ENCODE measurements at places on chromosomes 3 and 15.

- DNase-seq: no peak
Observed at GRCh38 chr3:55455915-55456314, 31.2 kb downstream of the WNT5A start.

DNA sequence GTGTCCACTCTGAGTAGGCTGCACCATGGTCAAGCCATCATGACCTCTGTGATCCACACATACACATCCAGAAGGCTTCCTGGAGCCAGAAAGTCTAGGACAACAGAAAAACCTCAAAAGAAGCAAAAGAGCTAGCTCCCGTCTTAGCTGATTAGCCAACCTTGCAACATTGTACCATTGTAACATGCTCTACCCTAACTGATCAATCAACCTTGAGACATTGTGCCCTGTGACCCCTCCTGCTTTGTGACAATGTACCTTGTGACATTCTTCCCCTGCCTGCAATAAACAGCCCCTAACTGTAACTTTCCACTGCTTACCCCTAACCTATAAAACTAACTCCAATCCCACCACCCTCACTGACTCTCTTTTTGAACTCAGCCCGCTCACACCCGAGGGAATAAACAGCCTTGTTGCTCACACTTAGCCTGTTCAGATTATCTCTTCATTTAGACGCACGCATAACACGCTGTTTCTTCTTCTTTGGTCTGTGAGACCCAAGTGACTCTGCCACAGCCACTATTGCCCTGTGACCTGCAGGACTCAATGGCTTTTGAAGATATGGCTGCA, 1104.6 kb downstream of the OTOL1 start:
- no peak for DNase-seq

DNA sequence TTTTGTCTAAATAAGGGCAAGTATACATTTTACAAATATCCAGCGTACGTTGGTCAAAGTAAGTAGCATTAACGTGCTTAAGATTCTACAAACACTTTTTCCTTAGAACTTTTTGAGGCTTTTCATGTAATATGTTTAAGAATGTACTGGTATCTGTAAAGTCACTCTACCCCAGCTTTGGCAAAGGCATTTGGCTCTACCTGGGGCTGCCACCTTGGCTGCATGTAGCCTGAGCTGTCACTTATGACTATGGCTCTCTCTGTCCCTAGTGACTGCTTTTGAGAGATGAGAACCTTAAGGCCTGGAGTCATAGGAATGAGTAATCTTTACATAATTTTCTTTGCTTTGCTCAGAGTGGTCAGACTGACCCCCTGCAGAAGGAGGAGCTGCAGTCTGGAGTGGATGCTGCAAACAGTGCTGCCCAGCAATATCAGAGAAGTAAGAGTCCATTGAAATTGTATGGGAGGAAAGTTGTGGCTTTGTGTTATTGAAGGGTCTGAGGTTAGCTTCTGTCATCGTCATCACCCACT, 61.2 kb downstream of the IQGAP1 start:
- no peak for DNase-seq

- no peak for DNase-seq
Observed at GRCh38 chr3:194723846-194724618, 38.3 kb downstream of the FAM43A start.

DNA sequence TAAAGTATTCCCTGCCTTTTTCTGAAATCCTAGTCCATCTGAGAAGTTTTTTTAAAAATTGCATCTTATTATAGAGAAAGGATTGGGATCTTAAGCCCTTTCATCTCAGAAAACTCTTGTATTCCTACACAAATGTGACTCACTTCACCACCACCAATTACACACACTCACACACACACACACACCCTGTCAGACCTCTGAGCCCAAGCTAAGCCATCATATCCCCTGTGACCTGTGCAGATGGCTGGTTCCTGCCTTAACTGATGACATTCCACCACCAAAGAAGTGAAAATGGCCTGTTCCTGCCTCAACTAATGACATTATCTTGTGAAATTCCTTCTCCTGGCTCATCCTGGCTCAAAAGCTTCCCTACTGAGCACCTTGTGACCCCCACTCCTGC, 1181.9 kb downstream of the ROBO2 start:
- no peak for DNase-seq

DNA sequence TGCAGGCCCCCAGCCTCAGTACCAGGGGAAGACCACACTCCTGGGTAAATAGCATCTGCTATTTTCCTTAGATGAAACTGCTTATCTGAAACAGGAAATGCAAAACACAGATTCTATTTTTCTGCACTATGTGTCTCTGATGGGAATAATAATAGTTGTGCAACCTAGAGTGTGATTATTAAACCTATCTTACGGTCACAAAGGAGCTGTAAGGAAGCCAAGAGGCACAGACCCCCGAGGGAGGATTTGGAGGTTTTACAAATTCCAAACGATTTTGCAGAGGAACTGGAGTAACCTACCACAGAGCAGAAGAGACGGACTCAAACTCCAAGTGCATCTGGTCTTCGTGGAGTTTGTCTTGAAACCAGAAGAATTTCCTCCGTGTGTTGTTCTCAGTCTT, 14.1 kb upstream of the APOD start:
- DNase-seq: no peak

DNA sequence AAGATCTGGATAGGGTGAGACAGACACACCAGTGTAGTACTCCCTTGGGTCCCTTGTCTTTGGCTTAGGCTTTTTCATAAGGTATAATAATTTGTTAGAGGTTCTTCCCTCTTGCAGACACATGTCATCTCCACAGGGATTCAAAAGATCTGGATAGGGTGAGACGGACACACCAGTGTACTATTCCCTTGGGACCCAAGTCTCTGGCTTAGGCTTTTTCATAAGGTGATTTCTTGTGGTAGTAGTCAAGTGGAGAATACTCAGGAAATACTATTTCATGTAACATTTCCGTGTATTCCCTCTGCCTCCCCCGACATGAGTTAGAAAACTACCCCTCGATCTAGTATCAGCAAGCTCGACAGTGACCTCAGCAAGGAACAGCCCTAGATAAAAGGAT, 954 bp upstream of the MAPKBP1 start:
- no peak for DNase-seq

GRCh38 chr15:33964665-33965040, 3.6 kb upstream of the CHRM5 start:
- no peak for DNase-seq

GRCh38 chr3:119781330-119782198, at the start of gene NR1I2:
TSS of gene NR1I2 (plus strand) at chr3:119782101.
- no peak for DNase-seq

DNA sequence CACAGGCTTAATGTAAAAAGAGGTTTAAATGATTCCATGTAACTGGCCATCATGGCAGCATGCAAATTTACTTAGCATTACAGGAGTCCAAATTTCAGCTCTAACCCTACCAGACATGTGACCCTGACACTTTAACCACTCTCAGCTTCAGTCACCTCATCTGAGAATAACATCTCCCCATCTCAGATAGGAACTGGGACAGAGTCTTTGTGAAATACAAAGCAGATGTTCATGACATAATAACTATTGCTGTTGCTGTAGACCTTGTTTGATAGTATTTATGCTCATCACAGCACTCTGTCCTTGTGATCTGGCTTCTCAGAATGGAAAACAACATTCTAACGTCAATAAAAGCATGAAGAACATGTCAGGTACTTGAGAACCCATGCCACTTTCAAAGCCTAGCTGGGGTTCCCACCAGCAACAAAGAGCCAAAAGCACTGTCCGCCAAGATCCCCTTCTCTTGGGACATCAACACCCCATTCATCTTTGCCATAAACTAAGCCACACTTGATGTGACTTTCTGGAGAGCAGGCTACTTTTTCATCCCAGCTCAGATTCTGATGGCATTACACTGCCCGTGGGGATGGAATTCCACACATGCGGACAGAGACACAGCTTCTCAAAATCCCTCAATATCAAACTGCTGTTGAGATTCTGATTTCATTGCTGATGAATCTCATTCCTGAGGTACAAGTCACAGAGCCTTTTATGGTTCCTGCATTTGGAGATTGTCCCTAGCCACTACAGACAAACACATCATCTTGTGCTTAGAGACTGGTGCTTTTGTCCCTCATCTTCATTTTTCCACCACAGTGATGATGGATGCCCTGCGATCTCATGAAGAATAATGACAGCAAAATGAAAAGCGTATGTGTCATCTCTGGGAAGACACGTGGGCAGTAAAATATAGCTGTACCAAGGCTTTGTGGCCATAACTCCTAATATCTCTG, 202.7 kb downstream of the TNIK start:
- peak; percentile 45 for DNase-seq

- DNase-seq: no peak
Observed at GRCh38 chr3:132554437-132554836, 42.6 kb upstream of the ACKR4 start.

GRCh38 chr15:41594801-41595746, 36.1 kb downstream of the TYRO3 start:
- DNase-seq: no peak

DNA sequence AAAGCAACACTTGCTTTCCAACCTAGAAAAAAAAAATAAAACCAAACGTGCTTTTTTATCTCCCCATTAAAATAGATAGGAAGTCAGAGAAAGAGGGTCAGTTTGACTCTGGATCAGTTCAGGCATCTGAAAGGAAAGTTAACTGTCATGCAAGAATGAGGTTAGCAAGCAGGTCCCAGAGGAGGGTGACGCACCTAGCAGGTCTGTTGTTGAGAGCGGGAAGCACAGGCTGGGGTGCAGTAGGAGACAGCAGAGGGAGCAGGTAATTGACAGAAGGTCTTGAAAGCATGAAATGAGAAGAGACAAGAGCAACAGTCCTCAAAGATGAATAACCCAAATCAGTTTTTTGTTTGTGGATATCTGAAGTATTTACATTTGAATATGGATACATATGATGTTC, 82.5 kb downstream of the ANO10 start:
- DNase-seq: no peak

DNA sequence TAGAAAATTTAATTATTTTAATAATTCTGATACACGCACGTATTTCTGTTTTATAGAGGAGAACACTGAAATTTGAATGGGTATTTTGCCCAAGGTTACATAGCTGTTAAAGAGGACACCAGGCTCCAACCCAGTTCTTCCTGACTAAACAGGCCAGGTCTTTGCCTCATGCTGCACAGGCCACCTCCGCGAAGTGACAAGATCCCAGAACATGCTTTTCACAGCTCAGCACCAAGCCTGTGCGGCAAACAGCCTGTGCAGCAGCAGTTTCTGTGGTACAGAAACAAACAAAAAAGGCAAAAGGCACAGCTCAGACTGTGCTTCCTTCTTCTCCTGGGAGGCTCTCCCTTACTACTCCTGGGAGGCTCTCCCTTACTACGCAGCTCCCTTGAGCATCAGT, 6.5 kb downstream of the FOXL2 start:
- DNase-seq: no peak

- DNase-seq: no peak
Observed at GRCh38 chr3:140440446-140440845, 237.4 kb upstream of the TRIM42 start.

GRCh38 chr15:51796847-51797401, 32.5 kb upstream of the TMOD3 start:
- DNase-seq: no peak

- DNase-seq: peak; percentile 6
Observed at GRCh38 chr15:52383100-52383588, 87.5 kb upstream of the MYO5C start.

- no peak for DNase-seq
Observed at GRCh38 chr3:134737516-134737915, 57.5 kb upstream of the EPHB1 start.

GRCh38 chr3:148005456-148005855, 596.3 kb downstream of the ZIC1 start:
- no peak for DNase-seq

- no peak for DNase-seq
Observed at GRCh38 chr3:2544212-2544611, 445.5 kb downstream of the CNTN4 start.

- no peak for DNase-seq
Observed at GRCh38 chr3:13045241-13045903, 27.9 kb downstream of the IQSEC1 start.

- DNase-seq: no peak
Observed at GRCh38 chr3:151800431-151800830, 13.5 kb upstream of the AADAC start.

- DNase-seq: no peak
Observed at GRCh38 chr3:183396662-183397391, 31.6 kb downstream of the MCF2L2 start.

DNA sequence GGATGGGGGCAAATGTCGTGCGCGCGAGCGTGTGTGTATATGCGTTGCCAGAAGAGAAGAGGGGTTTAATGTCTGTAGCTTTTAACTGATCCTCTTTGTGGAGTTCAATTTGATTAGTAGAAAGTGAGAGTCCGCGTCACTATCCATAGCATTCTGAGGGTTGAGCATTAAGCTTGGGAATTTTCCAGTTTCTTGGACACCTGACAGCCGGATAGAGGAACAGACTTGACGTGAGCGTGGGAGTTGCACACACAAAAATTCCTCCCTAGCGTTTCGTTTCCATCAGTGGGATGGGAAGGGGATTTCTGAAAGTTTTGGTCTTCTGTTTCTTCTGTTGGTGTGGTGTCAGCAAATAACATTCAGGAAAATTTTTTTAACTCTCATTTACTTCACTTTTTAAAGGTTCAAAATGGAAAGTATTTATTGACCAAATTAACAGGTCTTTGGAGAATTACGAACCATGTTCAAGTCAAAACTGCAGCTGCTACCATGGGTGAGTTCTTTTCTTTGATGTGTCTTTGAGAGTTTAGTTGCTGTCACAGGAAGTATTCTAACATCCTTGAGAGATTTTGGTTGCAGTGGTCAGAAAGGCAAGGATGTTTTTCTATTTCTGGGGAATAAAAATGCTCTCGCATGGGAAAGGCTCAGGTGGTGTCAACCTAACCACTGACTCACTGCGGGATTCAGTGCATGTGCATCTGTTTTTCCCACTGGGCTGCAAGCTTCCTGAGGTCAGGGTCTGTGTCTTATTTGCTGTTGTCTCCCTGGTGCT, 841 bp downstream of the POGLUT1 start:
- DNase-seq: peak; percentile 21

DNA sequence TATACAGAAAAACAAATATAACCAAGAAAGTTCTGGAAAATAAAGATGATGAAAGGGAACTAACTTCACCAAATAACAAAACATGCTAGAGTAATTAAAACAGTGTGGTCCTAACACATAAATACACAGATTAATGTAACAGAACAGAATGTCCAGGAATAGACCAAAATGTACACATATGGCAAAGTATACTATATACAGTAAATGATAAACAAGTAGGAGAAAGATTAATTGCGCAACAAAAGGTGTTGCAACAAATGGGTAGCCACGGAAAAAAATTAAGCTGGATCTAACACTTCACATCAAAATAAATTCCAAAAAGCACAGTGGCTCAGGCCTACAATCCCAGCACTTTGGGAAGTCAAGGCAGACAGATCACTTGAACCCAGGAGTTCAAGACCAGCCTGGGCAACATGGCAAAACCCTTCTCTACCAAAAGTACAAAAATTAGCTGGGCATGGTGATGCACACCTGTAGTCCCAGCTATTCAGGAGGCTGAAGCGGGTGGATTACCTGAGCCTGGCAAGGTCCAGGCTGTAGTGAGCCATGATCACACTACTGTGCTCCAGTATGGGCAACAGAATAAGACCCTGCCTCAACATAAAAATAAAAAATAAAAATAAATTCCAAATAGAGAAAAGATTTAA, 19.8 kb downstream of the SCAP start:
- no peak for DNase-seq

- no peak for DNase-seq
Observed at GRCh38 chr3:125615256-125615655, 20.0 kb upstream of the OSBPL11 start.

GRCh38 chr3:169528289-169528688, 135.2 kb downstream of the MECOM start:
- DNase-seq: no peak

All from hepatic stellate cell (primary cell).